ENCODE measurements at places on chromosomes 3 and 15.

DNA sequence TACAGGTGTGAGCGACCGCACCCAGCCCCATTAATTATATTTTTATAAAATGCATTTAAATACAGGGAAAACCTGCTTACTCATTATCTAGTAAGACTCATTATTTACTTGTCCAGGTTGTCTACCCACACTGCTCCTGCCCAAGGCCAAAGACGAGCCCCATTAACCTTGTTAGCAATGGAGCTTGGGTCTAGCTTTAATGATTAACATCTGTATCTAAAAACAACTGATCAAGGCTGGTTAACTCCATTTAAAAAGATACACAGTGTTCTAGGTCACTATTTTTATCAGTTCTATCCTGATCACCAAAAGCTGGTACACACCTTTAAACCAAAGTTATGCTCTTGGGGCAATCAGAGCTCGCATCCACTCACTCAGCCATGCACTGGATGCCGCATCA, 10.4 kb upstream of the NCKIPSD start:
- no peak for DNase-seq

DNA sequence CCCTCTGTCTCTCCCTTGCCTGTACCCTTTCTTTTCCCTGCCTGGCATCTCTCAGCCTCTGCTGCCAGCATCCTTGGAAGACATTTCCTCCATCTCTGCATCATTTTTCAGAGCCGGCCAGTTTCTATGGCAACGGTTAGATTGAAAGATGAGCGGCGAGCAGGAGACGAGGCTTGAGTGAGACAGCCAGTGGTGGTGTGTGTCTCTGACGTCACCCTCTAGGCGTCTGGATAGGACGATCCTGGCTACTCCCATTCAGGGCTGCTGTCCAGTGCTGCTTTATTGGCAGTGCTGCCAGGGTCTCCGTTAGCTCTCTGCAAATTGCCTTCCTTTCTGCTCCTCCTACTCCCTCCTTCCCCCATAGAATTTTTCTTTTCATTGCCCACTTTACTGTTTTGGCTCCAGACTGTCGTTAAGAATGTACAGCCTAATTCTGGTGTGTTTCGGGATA, 57.9 kb downstream of the TRAK1 start:
- DNase-seq, result no peak

GRCh38 chr3:65748326-65748725, 290.4 kb downstream of the MAGI1 start:
- DNase-seq, result no peak

GRCh38 chr3:12759097-12759679, at the start of gene TMEM40:
TSS of gene TMEM40 (minus strand) at chr3:12759259. CDS start at chr3:12749832, 9,427 bp downstream.
- DNase-seq, result no peak

GRCh38 chr3:87997298-87997697, 61.5 kb downstream of the CGGBP1 start:
- peak; percentile 57 for DNase-seq

DNA sequence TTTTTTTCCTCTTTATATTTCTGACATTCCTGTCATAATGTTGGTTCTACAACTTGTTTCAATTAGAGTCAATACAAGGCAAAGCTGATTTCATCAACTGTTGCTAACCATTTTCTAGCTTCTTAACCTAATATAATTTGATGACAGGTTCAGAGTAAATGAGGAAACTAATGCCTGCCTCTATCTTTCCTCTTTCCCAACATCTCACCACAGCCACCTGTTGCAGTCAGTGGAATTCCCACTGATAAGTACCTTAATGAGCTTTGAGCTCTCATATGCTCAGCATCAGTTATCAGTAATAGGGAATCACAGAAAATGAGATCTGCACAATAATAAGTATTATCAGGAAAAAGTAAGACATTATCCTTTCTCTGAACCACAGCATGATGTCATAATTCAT, 241.9 kb downstream of the MEIS2 start:
- no peak for DNase-seq

GRCh38 chr3:71101014-71101413, 482.5 kb downstream of the FOXP1 start:
- DNase-seq, result no peak

DNA sequence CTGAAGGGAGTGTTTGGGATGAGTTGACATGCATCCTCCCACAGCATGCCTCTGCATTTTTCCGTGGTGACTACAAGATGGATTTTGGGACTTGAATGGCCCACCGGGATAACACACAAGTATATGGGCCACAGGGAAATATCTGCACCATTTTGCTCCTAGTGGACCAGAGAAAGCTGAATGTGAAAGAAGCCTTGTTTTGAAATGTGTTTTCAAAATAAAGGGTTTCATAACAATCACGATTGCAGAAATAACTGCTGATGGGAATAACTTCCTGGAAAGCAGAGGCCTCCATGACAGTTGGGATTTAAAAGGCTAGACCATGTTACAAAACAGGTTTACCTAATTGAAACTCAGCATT, 77.5 kb upstream of the PRR23C start:
- no peak for DNase-seq

GRCh38 chr15:75606711-75607699, 18.5 kb downstream of the SNUPN start:
- peak; percentile 61 for DNase-seq

DNA sequence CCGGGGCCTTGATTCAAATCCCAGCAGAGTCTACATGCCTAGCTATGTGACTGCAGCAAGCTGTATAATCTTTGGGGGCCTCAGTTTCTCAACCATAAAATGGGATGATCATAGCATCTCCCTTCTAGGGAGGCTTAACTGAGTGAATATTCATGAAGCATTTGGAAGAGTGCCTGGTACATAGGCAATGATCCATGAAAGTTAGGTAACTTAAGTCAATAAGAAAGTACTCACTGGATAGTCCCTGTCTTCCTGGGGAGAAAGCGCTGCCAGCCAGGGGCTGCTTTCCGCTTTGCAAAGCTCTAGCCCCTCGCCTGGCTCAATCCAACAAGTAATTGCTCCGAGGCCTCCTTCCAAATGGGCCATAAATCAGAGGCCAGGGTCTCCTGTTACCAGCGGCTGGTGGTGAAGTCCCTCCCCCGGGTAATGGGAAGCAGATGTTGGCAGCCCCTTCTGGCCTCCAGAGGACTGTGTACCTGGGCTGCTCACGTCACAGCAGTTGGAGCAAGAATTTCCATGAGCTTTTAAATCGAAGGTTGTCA, 521.9 kb upstream of the PROK2 start:
- DNase-seq, result no peak

GRCh38 chr3:168863561-168863960, 767.8 kb upstream of the GOLIM4 start:
- no peak for DNase-seq

DNA sequence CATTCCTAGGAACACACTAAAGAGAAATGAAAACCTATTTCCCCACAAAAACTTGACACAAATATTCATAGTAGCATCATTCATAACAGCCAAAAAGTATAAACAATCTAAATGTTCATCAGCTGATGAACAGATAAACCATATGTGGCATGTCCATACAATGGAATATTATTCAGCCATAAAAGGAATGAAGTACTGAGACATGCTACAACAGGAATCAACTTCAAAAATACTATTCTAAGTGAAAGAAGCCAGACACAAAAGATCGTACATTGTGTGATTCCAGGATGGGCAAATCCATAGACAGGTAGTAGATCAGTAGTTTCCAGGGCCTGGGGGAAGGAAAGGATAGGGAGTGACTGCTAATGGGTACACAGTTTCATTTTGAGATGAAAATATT, 118.0 kb downstream of the GSK3B start:
- DNase-seq, result no peak

GRCh38 chr3:39013289-39013688, 38.5 kb downstream of the SCN11A start:
- DNase-seq, result no peak

GRCh38 chr15:59691194-59691805, 2.2 kb upstream of the BNIP2 start:
- peak; percentile 67 for DNase-seq

DNA sequence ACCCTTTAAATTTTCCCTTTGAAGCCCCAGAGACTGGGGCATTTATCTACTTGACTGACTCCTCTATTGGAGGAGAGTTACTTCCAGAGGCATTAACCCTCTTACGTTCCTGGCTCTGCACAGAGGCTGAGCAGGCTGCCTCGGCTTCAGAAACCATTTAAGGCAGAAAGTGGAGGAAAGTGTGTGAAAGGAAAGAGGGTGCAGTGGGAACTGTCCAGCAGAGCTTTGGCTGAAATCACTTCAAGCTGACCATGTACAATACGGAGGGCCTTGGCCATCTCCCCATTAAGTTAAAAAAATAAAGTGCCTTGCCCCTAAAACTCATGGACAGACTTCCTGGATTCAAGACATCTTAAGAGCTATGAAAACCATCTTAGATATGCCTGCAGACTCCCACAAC, 238.7 kb downstream of the SV2B start:
- DNase-seq, result peak; percentile 18

- DNase-seq, result no peak
Observed at GRCh38 chr15:59244337-59244736, 37.7 kb downstream of the LDHAL6B start.

DNA sequence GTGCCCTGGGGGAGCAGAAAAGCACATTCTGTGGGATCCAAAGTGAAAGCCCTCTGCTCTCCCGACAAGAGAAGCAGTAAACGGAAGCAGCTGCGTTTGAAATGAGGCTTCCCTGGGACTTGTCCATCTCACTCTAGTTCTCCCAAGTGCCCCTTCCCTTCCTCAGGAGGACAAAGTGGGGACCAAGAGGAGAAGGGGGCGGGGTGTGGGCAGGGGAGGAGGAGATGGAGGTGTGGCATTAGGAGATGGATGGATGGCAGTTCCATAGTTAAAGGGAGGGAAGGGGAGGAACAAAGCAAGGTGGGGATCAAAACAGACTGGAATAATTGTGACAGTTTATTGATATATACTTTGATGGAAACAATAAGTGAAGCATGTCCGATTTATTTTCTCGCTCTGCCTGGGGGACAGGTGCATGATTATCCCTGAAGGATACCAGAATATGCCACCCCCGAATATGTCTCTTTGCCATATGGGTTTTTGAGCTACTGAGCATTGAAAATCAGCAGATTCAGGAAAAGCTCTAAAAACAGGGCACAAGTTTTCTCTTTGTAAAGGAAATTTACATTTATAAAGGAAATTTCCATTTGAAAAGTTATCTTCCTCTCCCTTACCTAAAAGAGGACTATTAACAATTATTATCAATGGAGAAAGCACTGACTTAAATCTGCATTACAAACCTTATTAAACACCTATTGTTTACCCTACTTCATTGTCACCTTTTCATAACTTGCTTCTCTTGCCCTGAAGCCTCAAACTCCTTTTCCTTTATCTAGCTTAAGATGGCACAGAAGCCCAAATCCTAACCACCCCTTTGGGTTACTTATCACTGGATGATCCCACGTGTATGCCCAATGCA, 58.9 kb upstream of the DAZL start:
- no peak for DNase-seq

- no peak for DNase-seq
Observed at GRCh38 chr3:54859184-54859583, 68.7 kb downstream of the LRTM1 start.

DNA sequence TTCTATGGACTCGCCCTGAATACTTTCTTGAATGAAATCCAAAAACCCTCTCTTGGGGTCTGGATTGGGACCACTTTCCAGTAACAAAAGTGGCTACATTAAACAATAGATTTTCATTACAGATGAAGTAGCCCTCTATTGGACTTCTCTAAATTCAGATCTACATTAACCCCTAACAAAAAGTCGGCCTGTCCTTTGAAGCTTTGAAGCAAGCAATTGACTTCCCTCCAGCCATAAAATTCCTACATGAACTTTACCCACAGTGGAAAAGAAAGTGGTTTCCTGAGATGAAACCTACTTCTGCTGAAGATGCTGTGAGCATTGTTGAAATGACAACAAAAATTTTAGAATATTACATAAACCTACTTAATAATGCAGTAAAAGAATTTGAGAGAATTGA, 967.1 kb upstream of the ROBO1 start:
- no peak for DNase-seq

- DNase-seq, result no peak
Observed at GRCh38 chr15:99978426-99978825, 245.2 kb upstream of the LYSMD4 start.

Measured in activated CD4-positive, alpha-beta T cell treated with anti-CD3 and anti-CD28 coated beads, Interleukin-2, amount 10 ng/mL, durations not matched to agents 7 days and 5 days (primary cell).